RWPE2 (cell line): ENCODE measurements at places on chromosomes 1 and 21.

DNA sequence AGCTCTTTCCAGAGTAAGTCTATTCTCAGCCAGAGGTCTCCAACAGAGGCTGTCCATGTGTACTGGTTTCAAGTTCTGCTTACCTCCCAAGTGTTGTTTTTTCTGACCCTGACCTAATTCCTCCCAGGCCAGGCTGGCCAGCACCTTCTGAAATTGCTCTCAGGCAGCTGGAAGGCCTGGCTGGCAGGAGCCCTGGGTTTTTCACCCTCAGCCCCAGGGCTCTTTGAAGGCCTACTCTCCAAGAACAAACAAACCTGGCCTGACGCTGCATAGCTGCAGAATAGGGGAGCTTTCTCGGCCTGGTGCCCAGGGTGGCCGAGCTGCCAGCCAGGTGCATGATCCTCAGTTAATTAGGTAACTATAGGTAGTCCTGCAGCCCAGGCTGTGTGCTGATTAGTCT, 147.5 kb downstream of the CACNA1E start:
- H3K4me3 ChIP-seq: no peak overlapping the region
- no peaks in the 10 kb centered on the region for H3K36me3 ChIP-seq
- no peaks in the 10 kb centered on the region for H3K27me3 ChIP-seq
- DNase-seq: no peak

DNA sequence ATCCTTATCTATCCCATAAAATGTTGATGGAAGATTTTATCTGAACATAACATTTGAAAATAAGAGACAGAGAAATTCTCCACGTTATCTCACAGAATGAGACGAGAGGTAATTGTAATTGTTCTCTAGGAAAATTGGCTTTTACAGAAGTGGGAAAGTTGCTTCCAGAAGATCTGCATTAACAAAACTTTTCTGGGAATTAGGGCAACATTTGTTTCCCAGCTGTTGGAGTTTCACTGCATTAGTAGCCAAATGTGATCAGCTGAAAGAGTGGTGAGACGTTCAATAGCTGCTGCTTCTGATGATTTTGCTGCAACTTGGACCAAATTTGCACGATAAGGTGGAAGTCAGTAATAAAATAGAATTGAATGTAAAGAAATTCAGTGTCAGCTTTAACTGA, 7.6 kb downstream of the CHODL start:
- no peaks in the 10 kb centered on the region for H3K4me1 ChIP-seq
- no peak overlapping the region for H3K4me3 ChIP-seq
- DNase-seq: no peak
- peaks cover 18% of the 10 kb centered on the region for H3K27me3 ChIP-seq
- H3K36me3 ChIP-seq: no peaks in the 10 kb centered on the region

DNA sequence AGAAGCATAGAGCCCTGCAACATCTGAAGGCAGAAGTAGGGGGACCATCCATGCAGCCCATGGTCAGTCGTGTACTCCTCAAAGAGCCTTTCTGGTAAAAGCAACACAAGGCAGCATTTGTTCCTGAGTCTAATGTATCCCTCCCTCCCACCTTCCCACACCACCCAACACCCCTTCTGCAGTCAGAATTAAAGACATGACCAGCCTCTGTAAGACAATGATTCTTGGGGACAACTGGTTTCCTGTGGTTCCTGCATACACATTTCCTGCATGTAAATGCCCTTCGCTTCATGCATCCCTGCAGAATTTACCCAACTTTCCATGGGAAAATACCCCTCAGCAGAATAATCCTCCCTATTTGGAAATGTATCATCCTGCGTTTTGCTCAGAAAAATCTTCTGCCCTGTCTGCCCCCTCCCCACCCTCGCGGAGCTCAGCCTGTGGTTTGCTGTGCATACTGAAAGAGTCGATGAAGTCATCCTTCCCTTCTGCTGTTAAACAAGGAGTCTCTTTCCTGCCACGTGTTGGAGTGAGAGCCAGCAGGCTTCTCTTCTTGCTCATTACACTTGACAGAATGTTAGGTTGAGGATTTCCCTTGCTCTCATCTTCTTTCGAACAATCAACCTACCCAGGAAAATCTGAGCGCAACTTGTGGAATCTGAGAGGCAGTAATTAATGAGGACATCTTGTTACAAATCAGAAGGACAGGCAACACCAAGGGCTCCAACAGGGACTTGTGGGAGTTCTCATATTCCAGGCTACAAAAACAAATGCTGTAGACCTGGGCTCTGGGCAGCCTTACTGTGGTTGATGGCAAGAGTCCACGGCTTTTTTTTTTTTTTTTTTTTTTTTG, 4.7 kb downstream of the TNN start:
- no peaks in the 10 kb centered on the region for H3K4me1 ChIP-seq
- H3K27ac ChIP-seq: no peak overlapping the region
- no peaks in the 10 kb centered on the region for H3K27me3 ChIP-seq
- no peak overlapping the region for H3K4me3 ChIP-seq

- no peak for DNase-seq
- H3K4me3 ChIP-seq: no peak overlapping the region
- H3K27me3 ChIP-seq: no peaks in the 10 kb centered on the region
- H3K4me1 ChIP-seq: no peaks in the 10 kb centered on the region
These were observed 6.8 kb downstream of the CFAP410 start for GRCh38 chr21:44332383-44332782.

GRCh38 chr1:201272799-201273198, 10.5 kb upstream of the PKP1 start:
- peak; percentile 16 for DNase-seq
- H3K4me1 ChIP-seq: peaks cover 39% of the 10 kb centered on the region
- no peaks in the 10 kb centered on the region for H3K36me3 ChIP-seq

DNA sequence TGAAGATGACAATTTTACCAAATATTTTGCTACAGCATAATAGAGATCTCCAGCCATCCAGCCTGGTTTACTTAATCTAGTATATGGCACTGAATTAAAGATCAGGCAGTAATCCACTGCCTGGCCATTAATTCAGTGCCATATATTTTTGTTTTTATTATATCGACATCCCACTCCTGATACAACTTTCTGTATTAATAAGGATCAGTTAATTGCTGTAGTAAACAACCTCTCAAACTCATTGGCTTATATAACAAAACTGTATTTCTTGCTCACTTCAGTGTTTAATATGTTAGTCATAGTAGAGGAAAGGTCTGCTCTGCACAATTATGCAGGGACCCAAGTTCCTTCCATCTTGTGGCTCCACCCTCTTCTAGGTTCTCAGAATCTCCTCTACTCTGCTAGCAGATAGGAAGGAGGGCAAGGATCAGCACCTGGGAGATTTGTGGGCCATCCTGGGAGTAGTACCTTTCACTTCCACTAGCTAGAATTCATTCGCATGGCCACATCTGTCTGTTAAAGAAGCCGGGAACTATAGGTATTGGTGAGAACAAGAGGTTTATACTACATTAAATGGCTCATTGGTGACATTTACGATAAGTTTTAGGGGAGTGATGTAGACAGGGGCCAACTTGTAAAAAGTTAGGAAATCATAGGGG, 3.6 kb upstream of the ZDHHC18 start:
- no peak overlapping the region for H3K27ac ChIP-seq
- H3K4me3 ChIP-seq: no peak overlapping the region

GRCh38 chr1:234535763-234536515, 57.0 kb upstream of the TARBP1 start:
- H3K27me3 ChIP-seq: no peaks in the 10 kb centered on the region
- no peak for DNase-seq
- H3K4me3 ChIP-seq: no peak overlapping the region
- H3K36me3 ChIP-seq: no peaks in the 10 kb centered on the region
- H3K27ac ChIP-seq: no peak overlapping the region
- peaks cover 53% of the 10 kb centered on the region for H3K4me1 ChIP-seq

DNA sequence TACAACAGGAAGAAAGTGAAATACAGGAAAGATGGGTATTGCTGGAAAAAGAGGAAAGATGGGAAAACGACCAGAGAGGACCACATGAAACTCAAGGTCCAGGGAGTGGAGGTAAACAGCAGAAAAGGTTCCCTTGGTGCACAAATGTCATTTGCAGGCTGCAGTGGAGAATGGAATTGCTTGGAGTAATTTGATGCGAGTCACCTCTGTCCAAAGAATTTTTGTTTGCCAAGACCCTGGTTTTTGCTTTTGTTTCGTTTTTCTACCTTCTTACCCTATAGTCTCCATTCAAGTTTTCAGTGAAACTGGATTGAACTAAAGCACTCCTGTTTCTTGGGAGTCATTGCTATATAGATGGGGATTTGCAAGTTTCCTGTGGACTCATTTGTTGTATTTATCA, 464.3 kb downstream of the CAMTA1 start:
- H3K27me3 ChIP-seq: no peaks in the 10 kb centered on the region
- H3K27ac ChIP-seq: no peak overlapping the region
- DNase-seq: no peak
- no peak overlapping the region for H3K4me3 ChIP-seq
- no peaks in the 10 kb centered on the region for H3K36me3 ChIP-seq
- H3K4me1 ChIP-seq: no peaks in the 10 kb centered on the region

DNA sequence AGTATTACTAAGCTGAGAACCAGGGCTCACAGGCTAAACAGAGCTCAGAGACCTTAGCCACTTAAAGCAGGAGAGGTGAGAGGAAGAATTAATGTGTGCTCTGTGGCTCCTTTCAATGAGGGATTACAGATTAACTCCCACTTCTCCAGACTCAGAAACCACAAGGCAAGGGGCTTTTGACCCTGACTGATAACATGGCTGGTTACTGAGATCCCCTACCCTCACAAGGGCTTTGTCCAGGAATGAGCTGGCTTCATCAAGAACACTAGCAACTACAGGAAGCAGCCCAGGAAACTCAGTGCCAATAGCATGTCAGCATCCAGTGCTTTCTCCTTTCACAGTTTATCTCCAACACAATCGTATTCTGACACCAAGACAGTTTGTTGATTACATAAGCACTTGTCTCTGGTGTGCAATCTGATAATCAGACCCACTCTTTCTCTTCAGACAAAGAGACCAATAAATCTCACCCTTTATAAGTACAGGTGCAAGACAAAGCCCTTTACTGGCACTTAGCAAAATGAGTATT, 38.8 kb downstream of the ERI3 start:
- no peaks in the 10 kb centered on the region for H3K27me3 ChIP-seq
- H3K4me3 ChIP-seq: no peak overlapping the region
- H3K4me1 ChIP-seq: no peaks in the 10 kb centered on the region
- no peak overlapping the region for H3K27ac ChIP-seq

DNA sequence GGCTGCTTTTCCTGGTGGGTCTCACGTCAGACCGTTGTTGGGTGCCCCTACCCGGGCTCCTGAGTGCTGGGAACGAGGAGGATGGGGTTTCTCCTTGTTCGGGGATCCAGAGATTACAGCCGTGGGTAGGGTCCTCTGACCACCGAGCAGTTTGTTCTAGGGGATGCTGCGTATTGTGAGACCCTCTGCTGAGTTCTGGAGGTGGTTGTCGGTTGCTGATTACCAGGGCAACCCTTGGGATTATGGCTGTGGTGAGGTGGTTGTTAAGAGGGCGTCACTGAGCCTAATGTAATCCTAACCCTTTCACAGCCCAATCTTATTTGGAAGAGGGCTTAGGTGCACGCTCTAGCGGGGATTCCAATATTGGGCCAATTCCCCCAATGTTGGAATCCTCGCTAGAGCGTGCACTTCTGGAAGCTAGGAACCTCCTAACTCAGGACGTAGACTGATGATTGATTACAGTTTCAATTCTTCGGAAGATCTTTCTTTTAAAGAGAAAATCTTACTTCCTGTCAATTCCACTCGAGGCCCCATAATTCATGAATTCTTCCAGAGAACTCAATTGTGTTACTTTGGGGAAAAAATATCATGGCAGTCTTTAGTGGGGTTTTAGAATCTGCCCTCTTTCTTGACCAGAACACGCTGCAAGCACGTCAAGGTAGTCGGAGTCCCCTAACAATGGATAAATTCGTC, 483 bp downstream of the TCEANC2 start:
- H3K27ac ChIP-seq: peak overlapping the region; percentile 58
- peaks cover 5% of the 10 kb centered on the region; the same call in 1 of the 2 replicates for H3K36me3 ChIP-seq
- H3K4me1 ChIP-seq: peaks cover 9% of the 10 kb centered on the region
- no peak for DNase-seq
- H3K4me3 ChIP-seq: peak overlapping the region; percentile 85

DNA sequence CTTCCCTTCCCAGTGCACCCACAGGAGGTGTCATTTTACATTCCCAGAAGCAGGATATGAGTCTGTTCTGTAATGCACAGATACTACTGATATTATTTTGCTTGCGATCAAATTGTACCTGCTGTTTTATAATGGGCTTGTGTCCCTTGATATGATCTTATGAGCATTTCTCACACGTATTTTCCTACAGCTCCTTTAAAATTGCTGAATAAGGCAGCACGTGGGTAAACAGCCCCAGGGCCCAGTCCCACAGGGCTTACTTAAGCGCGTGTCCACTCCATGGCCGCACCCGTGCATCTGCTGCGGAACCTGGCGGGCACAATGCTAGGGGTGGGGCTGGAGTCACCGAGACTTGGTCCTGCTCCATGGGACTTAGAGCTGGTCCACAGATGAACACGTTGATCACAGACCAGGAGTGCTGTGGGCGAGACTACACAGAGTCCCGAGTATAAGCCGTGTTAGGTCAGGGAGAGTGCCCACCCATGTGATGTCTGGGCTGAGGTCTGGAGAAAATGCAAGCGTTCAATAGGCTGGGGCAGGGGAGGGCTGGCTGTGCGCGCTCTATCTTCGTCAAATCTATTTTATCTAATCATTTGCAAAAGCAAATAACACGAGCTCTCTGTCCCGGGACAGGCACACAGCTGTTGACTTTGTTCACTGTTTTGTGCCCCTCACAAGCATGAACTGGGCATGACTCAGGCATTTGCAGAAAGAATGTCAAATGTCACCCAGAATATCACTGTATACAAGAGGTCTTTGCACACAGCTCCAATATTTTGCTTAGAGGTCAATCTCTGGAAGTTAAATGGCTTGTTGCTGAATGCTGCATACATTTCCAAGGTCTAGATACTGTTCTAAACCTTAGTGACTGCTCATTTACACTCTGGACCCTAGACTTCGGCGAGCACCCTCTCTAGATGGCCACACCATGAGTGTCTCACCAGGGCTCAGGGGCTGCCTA, 119.3 kb downstream of the CRYAA start:
- no peaks in the 10 kb centered on the region for H3K36me3 ChIP-seq
- peak; percentile 48 for DNase-seq
- no peaks in the 10 kb centered on the region for H3K4me1 ChIP-seq

GRCh38 chr1:229030630-229031029, 240.3 kb upstream of the RAB4A start:
- DNase-seq: no peak
- no peaks in the 10 kb centered on the region for H3K27me3 ChIP-seq
- no peaks in the 10 kb centered on the region for H3K36me3 ChIP-seq
- no peak overlapping the region for H3K4me3 ChIP-seq

DNA sequence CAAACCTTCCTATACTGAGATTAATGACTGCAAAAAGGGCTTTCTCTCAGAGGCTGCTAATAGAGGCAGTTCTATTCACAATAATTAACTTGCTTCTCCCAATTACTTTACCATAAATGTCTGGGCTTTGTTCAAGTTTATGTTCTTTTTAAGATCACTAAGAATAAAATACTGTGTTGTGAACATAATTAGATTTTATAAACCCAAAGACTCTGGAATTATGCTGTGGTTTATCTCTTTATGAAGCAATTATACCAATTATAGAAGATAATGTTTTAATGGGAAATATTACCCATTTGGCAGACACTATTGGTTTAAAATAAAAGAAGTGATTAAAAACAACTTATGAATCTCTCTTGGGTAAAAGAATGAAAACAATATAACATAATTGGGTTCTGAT, 43.5 kb upstream of the IL12RB2 start:
- DNase-seq: no peak
- H3K27me3 ChIP-seq: no peaks in the 10 kb centered on the region
- no peak overlapping the region for H3K27ac ChIP-seq
- H3K36me3 ChIP-seq: no peaks in the 10 kb centered on the region

GRCh38 chr1:173946380-173946921, 29.3 kb upstream of the SERPINC1 start:
- no peak for DNase-seq
- no peaks in the 10 kb centered on the region for H3K27me3 ChIP-seq
- H3K27ac ChIP-seq: peak overlapping the region; percentile 22
- H3K4me1 ChIP-seq: peaks cover 12% of the 10 kb centered on the region
